Foreskin keratinocyte (primary cell): ENCODE measurements at places on chromosomes 1 and 21. TPM values are rescaled to one million over a fixed set of nuclear protein-coding genes. Genes with fewer than 3 reads are reported as not detected.

Gene C1orf116
- total RNA-seq: 76.9 and 78.2 TPM in 2 replicates

Gene SIM2
- total RNA-seq: not detected in 2 replicates

Gene TEDDM1
- total RNA-seq: not detected in 2 replicates

Gene SPATA45
- total RNA-seq: 0.44 TPM in 1 of 2 replicates, not detected in the other

Gene LMOD1
- total RNA-seq: not detected in 2 replicates

Gene PKNOX1
- 13.9 and 14.8 TPM in 2 replicates for total RNA-seq

Gene MYOG
- not detected in 2 replicates for total RNA-seq

Gene TCHH
- 0.10 and 0.11 TPM in 2 replicates for total RNA-seq

Gene DIO1
- not detected in 2 replicates for total RNA-seq
